ENCODE measurements at places on chromosomes 1 and 21. TPM values are rescaled to one million over a fixed set of nuclear protein-coding genes. Genes with fewer than 3 reads are reported as not detected.
A peak's percentile ranks its signal among the peaks of the same experiment; 100 is the strongest.

Gene CYP2J2
- 0.33 TPM for total RNA-seq

Gene TBX15
- total RNA-seq, result 0.08 TPM

Gene BMP8A
- 7.1 TPM for total RNA-seq

- H3K4me1 ChIP-seq, result peaks cover 3% of the 10 kb centered on the region
- H3K27ac ChIP-seq, result no peak overlapping the region
- H3K27me3 ChIP-seq, result no peaks in the 10 kb centered on the region
Measured at GRCh38 chr1:248810000-248810726, 15.6 kb downstream of the SH3BP5L start.

DNA sequence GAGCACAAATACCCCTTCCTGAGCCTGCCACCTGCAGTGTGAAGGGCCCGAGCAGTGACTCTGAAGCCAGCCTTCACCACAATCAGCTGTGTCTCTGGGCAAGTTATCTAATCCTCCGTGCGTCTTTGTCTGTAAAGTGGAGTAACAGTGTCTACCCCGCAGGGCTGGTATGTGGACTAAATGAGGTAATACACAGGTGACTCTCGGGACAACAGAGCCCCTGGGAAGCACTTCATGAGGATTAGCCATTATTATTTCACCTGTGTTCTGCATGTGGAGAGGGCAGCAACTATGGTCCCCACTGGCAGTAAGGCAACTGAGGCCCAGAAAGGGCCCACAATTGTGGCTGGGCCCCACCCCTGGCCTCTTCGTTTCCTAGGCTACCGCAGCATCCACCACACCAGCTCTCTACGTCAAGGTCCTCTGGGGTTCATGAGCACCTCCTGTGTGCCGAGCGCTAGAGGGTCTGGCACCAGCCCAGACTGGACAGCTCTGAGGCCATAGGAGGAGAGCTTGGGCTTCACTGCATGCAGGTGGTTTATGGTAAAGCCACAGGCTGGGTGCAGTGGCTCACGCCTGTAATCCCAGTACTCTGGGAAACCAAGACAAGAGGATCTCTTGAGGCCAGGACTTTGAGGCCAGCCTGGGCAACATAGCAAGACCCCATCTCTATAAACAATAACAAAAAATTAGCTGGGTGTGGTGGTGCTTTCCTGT, 41.3 kb upstream of the LRP8 start:
- DNase-seq, result no peak
- H3K36me3 ChIP-seq, result no peaks in the 10 kb centered on the region
- H3K27me3 ChIP-seq, result no peaks in the 10 kb centered on the region
- no peak overlapping the region for H3K27ac ChIP-seq

GRCh38 chr1:2018217-2019171, 651 bp upstream of the GABRD start:
- H3K27me3 ChIP-seq, result peaks cover 3% of the 10 kb centered on the region
- H3K36me3 ChIP-seq, result no peaks in the 10 kb centered on the region
- H3K27ac ChIP-seq, result no peak overlapping the region
- H3K4me1 ChIP-seq, result peaks cover 2% of the 10 kb centered on the region
- no peak for DNase-seq

DNA sequence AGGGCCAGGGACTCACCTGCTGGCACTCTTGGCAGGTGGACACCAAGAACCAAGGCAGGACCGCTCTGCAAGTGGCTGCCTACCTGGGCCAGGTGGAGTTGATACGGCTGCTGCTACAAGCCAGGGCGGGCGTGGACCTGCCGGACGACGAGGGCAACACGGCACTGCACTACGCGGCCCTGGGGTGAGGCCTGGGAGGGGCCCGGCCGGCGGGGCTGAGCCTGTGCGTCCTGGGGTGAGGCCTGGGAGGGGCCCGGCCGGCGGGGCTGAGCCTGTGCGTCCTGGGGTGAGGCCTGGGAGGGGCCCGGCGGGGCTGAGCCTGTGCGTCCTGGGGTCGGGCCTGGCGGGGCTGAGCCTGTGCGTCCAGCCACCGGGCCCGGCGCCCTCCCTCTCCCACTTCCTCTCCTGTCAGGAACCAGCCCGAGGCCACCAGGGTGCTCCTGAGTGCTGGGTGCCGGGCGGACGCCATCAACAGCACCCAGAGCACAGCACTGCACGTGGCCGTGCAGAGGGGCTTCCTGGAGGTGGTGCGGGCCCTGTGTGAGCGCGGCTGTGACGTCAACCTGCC, 4.6 kb upstream of the MMP23B start:
- peaks cover 8% of the 10 kb centered on the region for H3K4me1 ChIP-seq
- peak; percentile 41 for DNase-seq
- H3K27ac ChIP-seq, result no peak overlapping the region
- no peaks in the 10 kb centered on the region for H3K36me3 ChIP-seq
- H3K27me3 ChIP-seq, result no peaks in the 10 kb centered on the region

DNA sequence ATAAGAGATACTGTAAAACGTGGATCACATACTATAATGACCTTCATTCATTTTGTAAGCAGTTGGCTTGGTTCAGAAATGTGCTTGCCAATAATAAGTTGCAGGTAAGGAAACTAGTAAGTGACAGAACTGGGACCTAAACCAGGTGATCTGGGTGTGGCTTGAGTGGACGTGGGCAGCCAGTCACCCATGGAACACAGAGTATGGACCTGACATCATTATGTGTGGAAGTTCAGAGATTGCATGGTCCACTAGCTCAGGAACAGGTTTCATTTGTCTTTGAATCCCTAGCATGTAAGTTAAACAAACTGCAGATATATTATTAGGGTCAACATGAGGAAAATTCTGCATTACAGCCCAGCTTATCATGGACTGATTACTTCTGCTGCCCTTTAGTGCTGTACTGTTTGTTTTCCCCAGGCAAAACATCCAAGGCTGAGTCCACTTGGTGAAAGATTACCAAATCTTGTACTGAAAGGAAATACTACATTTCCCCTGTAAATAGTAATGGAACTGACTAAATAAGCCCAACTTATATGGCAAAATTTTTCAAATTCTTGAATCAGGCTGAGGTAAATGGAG, 327.3 kb upstream of the SGIP1 start:
- no peak for DNase-seq
- H3K4me3 ChIP-seq, result no peak overlapping the region
- H3K27ac ChIP-seq, result no peak overlapping the region

GRCh38 chr1:160550572-160551034, 27.5 kb upstream of the SLAMF6 start:
- no peaks in the 10 kb centered on the region for H3K36me3 ChIP-seq
- no peak for DNase-seq
- H3K4me3 ChIP-seq, result no peak overlapping the region
- H3K27me3 ChIP-seq, result no peaks in the 10 kb centered on the region
- no peak overlapping the region for H3K27ac ChIP-seq

- no peak overlapping the region for H3K4me3 ChIP-seq
- H3K36me3 ChIP-seq, result no peaks in the 10 kb centered on the region
- H3K4me1 ChIP-seq, result no peaks in the 10 kb centered on the region
- no peaks in the 10 kb centered on the region for H3K27me3 ChIP-seq
- H3K27ac ChIP-seq, result no peak overlapping the region
Measured at GRCh38 chr21:37281993-37282392, 14.9 kb upstream of the VPS26C start.

GRCh38 chr1:15850471-15851001, 3.0 kb downstream of the SPEN start:
- no peak for DNase-seq
- H3K36me3 ChIP-seq, result no peaks in the 10 kb centered on the region
- peaks cover 12% of the 10 kb centered on the region for H3K4me1 ChIP-seq

GRCh38 chr1:98910827-98911226, 93.8 kb downstream of the PLPPR5 start:
- H3K27me3 ChIP-seq, result no peaks in the 10 kb centered on the region
- DNase-seq, result no peak
- no peaks in the 10 kb centered on the region for H3K36me3 ChIP-seq

All from ovary (tissue), 10 donors.